ENCODE measurements at places on chromosomes 16 and 17.

- DNase-seq = no peak
These were observed 18.4 kb downstream of the CARHSP1 start for GRCh38 chr16:8850279-8850885.

GRCh38 chr16:64654178-64654577 is 467.7 kb downstream of the CDH11 start:
- DNase-seq = no peak

DNA sequence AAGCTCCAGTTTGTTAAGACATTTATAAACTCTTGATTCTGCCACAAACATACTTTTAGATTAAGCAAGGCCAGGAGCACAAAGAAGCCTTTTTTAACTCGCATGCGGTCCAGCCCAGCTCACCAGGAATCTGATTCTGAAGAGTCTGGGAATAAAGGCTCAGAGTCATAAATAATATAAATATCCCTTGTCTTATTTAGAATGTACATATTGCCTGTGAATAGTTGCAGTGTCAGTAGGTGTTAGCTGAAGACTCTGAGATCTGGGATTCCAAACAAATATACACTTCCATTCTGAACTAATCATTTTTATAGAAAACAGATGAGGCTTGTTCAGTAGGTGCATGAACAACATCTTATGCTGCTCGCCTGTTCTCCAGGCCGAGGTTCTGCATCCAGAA is 59.1 kb upstream of the ELAC2 start:
- no peak for DNase-seq

DNA sequence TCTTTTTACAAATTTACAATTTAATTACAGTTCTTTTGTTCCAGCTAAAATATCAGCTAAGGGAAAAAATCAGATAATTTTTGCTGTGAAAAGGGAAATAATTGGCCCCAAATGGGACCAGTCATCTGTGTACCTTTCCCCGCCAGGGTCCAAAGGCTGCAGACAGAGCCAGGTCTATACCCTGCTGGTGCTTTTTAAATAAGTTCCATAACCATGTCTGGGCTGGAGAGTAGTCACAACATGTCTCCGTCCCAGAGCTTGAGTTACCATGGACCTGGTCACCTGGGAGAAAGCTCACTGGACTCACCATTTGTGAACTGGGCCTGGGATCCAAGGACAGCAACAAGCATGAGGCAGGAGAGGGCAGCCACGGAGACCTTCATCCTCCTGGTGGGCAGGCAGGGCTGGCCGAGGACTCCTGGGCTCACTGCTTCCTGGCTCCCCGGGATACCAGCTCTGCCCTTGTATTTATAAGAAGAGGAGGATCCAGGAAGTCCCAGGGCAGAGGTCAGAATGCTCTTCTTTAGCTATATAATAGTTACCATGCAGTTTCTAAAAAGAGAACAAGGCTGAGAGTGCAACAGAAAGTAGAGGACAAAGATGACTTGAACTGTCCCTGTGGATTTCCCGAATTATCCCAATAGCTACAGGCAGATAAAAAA is at the start of gene CCL15:
Gene CCL15 (minus strand): TSS at position 444 of the 662 bp plus-strand sequence. CDS start 61 bp downstream, at position 383.
- DNase-seq = no peak

DNA sequence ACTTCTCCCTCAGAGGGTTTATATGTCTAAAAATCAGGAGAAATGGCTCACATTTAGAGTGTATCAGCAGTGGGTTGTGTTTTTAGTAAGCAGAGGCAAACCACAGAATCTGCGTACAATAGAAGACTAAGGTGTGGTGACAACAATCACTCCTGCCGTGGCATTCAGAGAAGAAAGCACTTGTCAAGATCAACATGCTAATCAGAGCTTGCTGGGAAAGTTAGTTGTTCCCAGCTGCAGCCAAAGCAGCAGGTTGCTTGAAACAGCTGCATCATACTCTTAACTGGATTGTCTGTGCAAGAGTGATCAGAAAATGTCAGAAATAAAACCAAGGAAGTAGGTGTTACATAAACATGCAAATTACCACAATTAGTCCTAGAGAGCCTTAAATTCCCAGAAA is 616.4 kb downstream of the CDH8 start:
- DNase-seq = no peak

DNA sequence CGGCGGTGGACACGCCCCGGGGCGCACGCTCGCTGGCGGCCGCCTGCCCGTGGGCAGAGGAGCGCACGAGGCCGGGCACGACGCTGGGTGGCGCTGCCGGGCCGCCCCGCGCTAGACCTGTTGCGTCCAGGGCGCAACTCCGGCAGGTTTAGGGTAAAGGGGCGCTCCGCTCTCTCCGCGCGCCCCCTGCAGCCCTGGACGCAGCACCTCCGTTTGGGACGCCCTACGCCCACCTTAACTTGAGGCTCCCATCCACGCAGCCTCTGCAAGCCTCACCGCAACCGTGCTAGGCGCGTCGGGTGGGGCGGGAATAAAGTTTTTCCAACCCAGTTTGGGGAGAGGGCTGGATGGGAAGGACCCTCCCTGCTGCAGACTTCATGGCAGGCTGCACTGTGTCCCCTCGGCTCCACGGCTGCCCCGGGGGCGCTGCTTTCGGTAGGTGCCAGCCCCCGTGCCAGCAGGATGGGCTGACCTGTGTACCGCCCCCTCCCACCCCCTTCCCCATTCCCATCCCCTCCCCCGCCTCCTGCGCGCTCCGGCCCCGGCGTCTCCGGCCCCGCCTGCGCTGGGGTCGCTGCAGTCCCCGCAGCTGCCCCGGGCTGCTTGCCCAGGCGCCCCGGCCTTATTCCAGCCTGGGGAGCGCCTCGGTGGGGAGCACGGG is at the start of gene SYT17:
Gene SYT17 (plus strand): TSS at position 531 of the 661 bp plus-strand sequence. CDS start 407 bp downstream, outside the sequence.
- DNase-seq = peak; percentile 69

DNA sequence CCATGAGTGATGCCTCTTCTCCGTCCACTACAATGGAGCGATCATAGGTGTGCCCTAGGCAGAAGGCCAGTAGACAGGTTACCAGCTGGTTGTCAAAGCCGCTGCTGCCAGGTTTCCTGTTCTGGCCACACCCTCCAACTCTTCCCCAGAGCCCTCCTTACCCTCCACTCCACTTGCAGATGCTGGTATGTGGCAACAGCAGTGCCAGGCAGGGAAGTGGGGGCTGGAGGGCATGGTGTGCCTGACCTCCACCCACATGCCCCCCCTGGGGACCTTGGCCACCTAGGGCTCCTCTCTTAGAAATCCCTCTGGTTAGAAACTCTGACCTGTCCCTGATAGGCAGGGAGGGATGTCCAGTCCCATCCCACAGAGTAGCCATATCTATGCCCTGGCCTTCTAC is 1.5 kb downstream of the RRAD start:
- DNase-seq = no peak

DNA sequence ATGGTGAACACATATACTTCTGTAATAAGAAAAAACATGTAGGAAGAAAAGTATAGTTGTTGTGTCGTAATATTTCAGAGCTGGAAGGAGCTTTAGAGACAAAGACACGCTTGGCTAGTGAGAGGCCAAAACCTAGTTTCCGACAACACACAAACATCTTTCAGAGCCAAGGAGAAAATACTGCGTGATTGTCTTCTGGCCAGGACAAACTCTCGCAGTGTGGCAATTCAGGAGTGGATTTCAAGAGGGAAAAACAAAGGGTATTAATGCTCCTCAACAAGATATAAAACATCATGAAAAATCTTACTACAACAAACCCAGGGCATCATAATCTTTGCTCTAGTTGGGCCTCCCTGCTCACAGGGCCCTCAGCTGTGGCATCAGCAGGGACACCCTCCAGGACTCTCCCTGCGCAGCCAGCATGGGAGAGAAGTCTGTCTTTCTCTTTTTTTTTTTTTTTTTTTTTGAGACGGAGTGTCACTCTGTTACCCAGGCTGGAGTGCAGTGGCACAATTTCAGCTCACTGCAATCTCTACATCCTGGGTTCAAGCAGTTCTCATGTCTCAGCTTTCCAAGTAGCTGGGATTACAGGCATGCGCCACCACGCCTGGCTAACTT is 66.4 kb downstream of the CYB5B start:
- DNase-seq = no peak

GRCh38 chr17:8628609-8629169 is 1.8 kb downstream of the MYH10 start:
- DNase-seq = no peak

GRCh38 chr17:50259477-50260324 is 14.6 kb upstream of the TMEM92 start:
- no peak for DNase-seq

DNA sequence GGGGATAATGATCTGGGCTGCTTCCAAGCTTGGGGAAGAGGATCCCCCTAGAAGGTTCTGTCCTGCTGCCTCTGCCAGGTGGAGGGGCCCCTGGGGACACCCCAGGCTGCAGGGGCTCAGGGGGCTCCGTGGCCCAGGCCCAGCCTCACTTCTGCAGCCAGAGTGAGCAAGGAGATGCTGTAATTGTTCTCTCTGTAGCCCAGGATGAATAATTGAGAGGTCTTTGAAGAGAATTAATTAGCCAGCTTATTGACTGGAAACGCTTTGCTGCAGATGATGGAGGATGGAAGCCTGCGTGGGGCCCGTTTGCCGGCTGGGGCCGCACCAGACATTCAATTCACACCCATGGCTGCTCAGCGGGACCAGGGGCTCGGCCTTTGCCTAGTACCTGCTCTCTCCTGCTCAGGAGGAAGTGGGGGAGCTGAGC is 38.5 kb downstream of the TMEM235 start:
- no peak for DNase-seq

DNA sequence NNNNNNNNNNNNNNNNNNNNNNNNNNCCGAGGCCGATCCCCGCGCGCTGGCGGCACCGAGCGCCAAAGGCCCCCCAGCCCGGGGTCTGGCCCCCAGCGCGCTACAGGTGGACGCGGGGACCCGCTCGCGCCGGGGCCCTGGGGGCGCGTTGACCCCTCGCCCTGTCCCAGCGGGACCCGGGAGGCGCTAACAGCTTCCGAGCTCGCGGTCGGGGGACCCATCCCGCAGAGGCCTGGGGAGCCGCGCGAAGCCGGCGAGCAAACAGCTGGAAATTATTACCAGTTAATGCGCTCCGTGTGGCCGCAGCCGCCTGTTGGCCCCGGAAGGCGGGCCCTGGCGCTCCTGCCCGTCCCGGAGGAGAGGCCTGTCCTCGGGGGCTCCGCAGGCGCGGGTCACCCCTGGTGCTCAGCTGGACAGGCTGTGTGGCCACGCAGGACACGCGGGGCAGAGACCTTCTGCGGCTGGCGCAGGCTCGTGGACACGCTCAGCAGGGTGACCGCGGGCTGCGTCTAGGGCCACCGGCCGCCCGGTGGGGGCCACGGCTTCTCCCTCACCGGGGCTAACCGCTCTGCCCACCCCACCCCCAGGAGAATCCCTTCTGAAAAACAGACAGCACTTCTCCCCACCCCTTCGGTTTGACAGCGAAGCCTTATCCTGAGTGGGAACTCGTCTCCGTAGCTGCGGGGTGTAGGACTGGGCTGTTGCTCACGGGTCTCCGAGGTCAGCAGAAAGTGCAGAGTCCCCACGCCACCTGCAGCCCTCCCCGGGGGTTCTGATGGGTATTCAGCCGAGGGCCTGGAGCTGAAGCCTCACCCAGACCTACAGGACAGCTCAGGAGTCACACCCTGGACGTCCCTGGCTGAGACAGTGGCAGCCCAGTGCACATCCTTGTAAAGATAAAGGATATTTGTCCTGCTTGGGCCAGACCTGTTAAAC is 138.7 kb upstream of the RPH3AL start:
- DNase-seq = peak; percentile 44

DNA sequence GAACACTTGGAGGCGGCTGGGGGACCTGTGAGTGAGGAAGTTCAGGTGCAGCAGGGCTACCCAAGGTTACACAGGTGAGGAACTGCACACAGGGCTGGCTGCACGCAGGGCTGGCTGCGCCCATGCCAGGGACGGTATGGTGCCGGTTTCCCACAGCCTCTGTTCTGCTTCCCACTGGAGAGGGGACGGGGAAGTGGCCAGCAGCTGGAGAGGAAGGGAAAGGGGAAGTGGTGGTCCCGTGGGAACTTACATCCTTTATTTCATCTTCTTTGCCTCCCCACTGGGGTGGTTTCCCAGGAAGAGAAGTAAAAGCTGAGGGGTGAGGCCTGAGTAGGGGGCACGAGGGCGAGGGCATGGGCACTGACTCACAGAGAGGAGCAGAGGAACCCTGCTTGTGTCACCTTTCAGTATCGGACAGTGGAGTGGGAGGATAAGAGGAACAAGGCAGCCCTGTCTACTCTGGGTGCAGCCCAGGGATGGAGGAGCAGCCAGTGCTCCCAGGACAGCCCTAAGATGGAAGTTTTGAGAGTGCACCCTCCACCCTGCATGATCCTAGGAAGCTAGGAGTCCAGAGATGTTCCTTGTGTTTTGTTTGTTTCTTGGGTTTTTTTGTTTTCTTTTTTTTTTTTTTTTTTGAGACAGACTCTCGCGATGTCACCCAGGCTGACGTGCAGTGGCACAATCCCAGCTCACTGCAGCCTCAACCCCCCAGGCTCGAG is 25.5 kb upstream of the CDH1 start:
- peak; percentile 24 for DNase-seq

DNA sequence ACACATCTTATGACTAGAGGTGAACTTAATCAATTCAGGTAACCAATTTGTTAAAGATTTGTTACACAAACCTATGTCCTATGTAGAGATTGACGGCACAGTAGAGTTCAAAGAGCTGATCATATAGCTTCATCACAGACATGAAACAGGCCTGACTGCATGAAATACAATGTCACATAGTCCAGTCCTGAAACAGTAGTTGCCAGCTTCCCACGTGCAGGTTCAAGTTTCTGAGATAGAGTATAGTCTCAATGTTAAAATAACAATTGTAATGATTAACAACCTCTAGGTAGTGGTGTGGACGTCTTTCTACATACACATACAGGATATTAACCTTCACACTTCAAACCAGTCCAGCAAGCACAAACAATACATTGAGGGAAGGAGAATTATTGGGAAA is 640.7 kb upstream of the SOX9 start:
- no peak for DNase-seq

GRCh38 chr17:73901661-73902415 is 257.6 kb upstream of the SDK2 start:
- DNase-seq = peak; percentile 60

GRCh38 chr16:57284209-57284951 is at the start of gene PLLP:
TSS of gene PLLP (minus strand) at chr16:57284672. CDS start at chr16:57284540, 132 bp downstream.
- peak; percentile 50 for DNase-seq
